Neural progenitor cell (in vitro differentiated cells): ENCODE measurements at places on chromosomes 2 and 18.

DNA sequence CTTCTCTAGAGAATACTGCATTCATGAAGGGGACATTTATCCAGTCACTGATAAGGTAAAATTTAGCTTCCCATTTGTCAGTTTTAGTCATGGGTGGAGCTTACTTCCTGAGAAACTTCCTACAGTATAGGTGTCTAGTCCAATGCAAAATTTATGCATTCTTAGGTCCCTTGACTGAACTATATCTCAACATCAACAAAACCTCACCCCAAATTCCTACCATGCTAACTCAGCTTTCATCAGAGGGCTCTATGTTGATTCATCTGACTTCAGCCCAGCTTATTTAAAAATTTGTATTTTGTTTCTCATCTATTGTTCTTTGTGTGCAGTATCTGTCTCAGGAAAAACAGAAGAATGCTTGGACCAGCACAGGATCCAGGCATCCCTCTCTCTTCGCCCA, 296.4 kb upstream of the ACVR2A start:
- peaks cover 2% of the 10 kb centered on the region for H3K4me1 ChIP-seq
- no peak overlapping the region for H3K4me3 ChIP-seq
- no peak for DNase-seq
- H3K27ac ChIP-seq = no peak overlapping the region
- H3K36me3 ChIP-seq = no peaks in the 10 kb centered on the region
- H3K27me3 ChIP-seq = no peaks in the 10 kb centered on the region

DNA sequence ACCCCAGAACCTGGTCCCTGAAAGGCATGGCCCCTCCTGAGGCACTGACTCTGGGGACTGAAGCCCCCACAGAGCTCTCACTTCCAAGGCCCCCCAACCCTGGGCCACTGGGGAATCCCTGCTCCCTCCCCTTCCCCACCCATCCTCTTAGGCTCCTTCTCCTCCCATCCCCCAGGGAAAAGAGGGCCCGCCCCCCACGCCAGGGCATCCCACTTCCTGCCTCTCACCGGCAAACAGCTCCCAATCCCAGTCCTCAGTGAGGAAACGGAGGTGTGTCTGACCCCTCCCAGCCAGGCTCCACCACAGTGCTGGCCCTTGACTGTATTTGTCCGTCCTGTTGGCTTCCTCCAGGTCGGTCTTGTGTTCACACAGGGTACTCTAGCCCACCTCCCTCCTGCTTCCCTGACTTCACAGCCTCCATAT, 35.0 kb upstream of the PTMA start:
- H3K27ac ChIP-seq = peak overlapping the region; percentile 49
- H3K4me3 ChIP-seq = peak overlapping the region; percentile 9
- H3K27me3 ChIP-seq = no peaks in the 10 kb centered on the region
- peak; percentile 78 for DNase-seq
- peaks cover 37% of the 10 kb centered on the region for H3K4me1 ChIP-seq
- H3K36me3 ChIP-seq = no peaks in the 10 kb centered on the region

GRCh38 chr2:27885661-27886060, 4.5 kb downstream of the RBKS start:
- no peaks in the 10 kb centered on the region for H3K27me3 ChIP-seq
- no peak overlapping the region for H3K27ac ChIP-seq
- H3K4me3 ChIP-seq = no peak overlapping the region
- DNase-seq = no peak

DNA sequence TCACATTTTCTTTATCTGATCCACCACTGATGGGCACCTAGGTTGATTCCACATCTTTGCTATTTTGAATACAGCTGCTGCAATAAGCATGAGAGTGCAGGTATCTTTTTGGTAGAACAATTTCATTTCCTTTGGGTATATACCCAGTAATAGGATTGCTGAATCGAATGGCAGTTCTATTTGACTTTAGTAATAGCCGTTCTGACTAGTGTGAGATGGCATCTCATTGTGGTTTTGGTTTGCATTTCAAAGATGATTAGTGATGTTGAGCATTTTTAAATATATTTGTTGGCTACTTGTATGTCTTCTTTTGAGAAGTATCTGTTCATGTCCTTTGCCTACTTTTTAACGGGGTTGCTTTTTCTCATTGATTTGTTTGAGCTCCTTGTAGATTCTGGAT, 72.3 kb downstream of the CCDC138 start:
- no peaks in the 10 kb centered on the region for H3K27me3 ChIP-seq
- H3K27ac ChIP-seq = no peak overlapping the region
- DNase-seq = no peak
- peaks cover 11% of the 10 kb centered on the region for H3K36me3 ChIP-seq

DNA sequence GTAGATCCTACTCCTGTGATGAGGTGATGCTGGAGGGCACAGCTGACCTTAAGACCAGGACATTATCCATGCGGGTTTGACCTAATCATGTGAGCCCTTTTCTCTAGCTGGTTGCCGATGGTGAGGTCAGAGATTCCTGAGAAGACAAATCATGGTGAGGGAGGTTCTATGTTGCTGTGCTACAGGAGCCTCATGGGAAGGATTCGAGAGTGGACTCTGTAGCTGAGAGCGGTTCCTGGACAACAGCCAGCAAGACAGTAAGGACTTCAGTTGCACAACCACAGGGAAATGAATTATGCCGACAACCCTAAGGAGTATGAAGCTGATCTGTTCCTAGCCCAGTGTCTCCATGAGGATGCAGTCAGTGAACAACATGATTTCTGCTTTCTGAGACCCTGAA, 80.4 kb downstream of the EPB41L3 start:
- H3K27me3 ChIP-seq = no peaks in the 10 kb centered on the region
- H3K27ac ChIP-seq = no peak overlapping the region
- H3K4me3 ChIP-seq = no peak overlapping the region

- H3K36me3 ChIP-seq = no peaks in the 10 kb centered on the region
- peaks cover under 1% of the 10 kb centered on the region for H3K4me1 ChIP-seq
- H3K27ac ChIP-seq = no peak overlapping the region
Measured at GRCh38 chr2:223185638-223186037, 133.6 kb downstream of the KCNE4 start.

- H3K27ac ChIP-seq = no peak overlapping the region
- no peak for DNase-seq
- H3K4me1 ChIP-seq = peaks cover 13% of the 10 kb centered on the region
- no peak overlapping the region for H3K4me3 ChIP-seq
- H3K27me3 ChIP-seq = no peaks in the 10 kb centered on the region
Measured at GRCh38 chr2:204049635-204050034, 113.1 kb downstream of the ICOS start.

DNA sequence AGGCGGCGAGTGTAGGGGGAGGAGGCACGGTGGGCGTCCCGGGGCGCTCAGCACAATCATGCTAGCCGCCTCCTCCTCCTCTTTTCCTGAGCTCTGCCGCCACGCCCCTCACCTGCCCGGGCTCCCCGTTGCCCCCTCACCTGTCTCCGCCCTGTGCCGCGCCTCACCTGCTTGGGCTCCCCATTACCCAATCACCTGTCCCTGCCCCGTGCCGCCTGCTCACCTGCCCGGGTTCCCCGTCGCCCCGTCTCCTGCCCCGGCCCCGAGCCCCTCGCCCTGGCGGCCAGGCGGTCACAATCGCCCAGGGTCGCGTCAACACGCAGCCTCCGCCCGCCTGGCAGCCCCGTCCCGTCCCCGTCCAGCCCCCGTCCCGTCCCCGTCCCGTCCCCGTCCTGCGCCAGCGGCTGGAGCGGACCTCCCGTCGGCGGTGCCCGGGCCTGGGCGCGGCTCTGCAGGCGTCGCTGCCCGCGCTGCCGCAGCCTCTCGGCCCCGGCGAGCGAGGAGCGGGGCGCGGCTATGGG, at the start of gene DCDC2C:
TSS of gene DCDC2C (plus strand) at position 340 of the 521 bp plus-strand sequence. CDS start at position 517, 177 bp downstream.
- no peaks in the 10 kb centered on the region for H3K27me3 ChIP-seq
- H3K27ac ChIP-seq = no peak within 1 kb of the TSS
- DNase-seq = no peak
- no peak within 1 kb of the TSS for H3K4me3 ChIP-seq

DNA sequence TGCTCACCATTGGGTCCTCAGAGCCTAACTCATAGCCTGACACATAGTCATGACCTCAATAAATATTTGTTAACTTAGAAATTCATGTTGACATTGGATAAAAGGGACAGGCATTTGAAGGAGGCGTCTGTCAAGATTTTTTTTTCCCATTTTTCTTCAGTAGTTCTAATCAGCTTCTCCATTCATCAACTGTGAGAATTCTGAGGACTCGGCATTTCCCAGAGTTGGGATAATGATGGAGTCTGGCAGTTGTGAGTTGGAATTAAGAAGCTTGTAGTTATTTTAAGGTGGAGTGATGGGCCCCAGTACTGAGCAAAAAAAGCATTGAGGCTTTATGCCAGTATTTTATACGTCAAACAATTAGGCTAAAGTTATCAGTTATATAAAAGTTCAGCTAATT, 4.6 kb downstream of the SPATS2L start:
- no peak for DNase-seq
- peaks cover 11% of the 10 kb centered on the region for H3K27me3 ChIP-seq
- H3K27ac ChIP-seq = no peak overlapping the region
- H3K4me3 ChIP-seq = no peak overlapping the region
- H3K36me3 ChIP-seq = no peaks in the 10 kb centered on the region

GRCh38 chr18:45539491-45539891, 75.8 kb upstream of the SLC14A2 start:
- no peak overlapping the region for H3K4me3 ChIP-seq
- H3K27me3 ChIP-seq = no peaks in the 10 kb centered on the region
- H3K4me1 ChIP-seq = peaks cover 5% of the 10 kb centered on the region
- no peaks in the 10 kb centered on the region for H3K36me3 ChIP-seq

- no peaks in the 10 kb centered on the region for H3K4me1 ChIP-seq
- no peak overlapping the region for H3K27ac ChIP-seq
- H3K4me3 ChIP-seq = no peak overlapping the region
Measured at GRCh38 chr18:59011289-59011688, 128.4 kb upstream of the SEC11C start.

GRCh38 chr2:44433895-44434294, 72.1 kb downstream of the CAMKMT start:
- peaks cover 75% of the 10 kb centered on the region for H3K4me1 ChIP-seq
- no peaks in the 10 kb centered on the region for H3K36me3 ChIP-seq
- peak; percentile 47 for DNase-seq
- H3K4me3 ChIP-seq = no peak overlapping the region
- H3K27me3 ChIP-seq = no peaks in the 10 kb centered on the region

DNA sequence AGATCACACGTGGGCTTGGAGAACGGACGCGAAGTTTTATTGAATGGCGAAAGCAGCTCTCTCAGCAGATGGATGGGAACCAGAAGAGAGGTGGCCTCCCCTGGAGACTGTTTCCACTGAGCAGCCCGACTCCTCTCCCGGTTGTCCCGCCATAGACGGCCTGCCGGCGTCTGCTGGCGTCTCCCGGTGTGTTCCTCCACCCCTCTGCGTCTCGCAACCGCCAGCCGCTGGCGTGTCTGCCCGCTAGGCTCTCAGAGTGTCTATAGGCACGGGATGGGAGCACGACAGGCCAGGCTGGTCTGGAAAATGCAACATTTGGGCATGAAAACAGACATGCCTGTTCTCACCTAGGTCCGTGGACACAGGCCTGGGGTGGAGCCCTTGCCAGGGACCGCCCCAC, 366.7 kb upstream of the SOX11 start:
- DNase-seq = no peak
- H3K27ac ChIP-seq = no peak overlapping the region
- H3K27me3 ChIP-seq = no peaks in the 10 kb centered on the region
